Stimulated activated CD8-positive, alpha-beta memory T cell treated with anti-CD3 and anti-CD28 coated beads, Interleukin-2, amount 100 ng/mL, for 1 hour (primary cell): ENCODE measurements at places on chromosomes 6 and 20.

- DNase-seq, result no peak
Measured at GRCh38 chr6:134002821-134003220, 49.6 kb downstream of the SLC2A12 start.

DNA sequence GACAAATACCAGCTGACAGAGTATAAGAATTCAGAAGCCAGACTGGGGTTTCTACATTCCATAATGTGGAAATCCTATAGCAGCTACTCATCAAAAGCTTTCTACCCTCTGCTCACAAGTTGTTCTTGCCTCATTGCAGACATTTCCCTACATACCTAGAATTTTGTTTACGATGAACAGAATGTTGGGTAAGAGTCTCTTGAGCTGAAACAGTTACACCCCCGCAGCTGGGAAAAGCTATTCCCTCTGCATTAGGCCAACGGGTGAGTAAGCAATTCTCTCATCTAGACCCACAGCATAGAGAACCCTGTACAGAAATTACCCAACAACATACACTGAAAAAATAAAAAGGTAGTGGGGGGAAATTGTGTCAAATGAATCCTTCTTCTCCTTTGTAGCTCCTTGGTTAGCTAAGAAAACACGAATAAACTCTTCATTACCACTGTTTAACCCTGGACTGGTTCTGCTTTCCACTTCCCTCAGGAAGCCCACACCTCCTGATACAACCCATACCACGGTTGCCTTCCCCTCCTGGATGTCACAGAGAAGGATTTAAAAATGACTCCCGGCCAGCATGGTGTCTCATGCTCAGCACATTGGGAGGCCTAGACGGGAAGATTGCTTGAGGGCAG, 215.0 kb upstream of the SHLD1 start:
- no peak for DNase-seq

DNA sequence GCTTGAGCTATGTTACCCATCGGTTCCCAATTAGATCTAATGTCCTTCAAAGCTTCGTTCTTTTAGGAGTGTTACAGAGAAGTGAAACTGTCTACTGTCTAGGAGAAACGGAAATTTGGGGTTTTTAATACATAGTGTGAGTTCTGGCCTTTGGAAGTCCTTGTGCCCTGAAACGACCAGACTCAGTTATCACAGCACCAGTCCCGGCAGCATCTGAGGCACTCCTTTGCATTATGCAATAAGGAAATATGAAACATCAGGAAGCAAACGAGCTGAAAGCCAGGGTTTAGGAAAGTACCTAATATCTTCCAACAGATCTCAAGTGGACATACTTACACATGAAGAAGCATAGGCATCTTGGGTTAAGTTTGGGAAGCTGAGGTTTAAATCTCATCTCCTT, 61.8 kb upstream of the ADGRF1 start:
- DNase-seq, result no peak

- DNase-seq, result no peak
Measured at GRCh38 chr6:113953346-113953745, 17.6 kb downstream of the HDAC2 start.

DNA sequence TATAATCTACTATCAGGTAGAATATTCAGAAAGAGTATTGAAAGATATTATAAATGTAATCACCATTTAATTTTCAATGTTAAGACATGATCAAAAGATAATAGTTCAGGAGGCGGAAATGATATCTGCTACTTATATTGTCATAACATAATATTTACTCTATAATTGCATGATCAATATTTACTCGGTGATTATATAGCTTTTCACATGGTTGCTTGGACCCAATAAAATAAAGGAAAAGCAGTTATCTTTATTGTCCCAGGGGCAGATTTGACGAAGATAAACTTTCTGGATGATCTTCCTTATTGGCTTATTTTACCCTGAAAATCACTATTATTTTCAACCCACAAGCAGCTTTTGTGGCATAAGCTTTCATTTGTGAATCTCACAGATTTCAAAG, 350.4 kb downstream of the HACE1 start:
- DNase-seq, result no peak

GRCh38 chr6:154167126-154167525, 128.1 kb downstream of the OPRM1 start:
- DNase-seq, result no peak

GRCh38 chr6:1039191-1039590, 272.7 kb upstream of the FOXQ1 start:
- no peak for DNase-seq

GRCh38 chr20:22720206-22720605, 135.8 kb upstream of the FOXA2 start:
- no peak for DNase-seq

- DNase-seq, result no peak
Measured at GRCh38 chr6:168496139-168496996, 55.4 kb downstream of the SMOC2 start.

DNA sequence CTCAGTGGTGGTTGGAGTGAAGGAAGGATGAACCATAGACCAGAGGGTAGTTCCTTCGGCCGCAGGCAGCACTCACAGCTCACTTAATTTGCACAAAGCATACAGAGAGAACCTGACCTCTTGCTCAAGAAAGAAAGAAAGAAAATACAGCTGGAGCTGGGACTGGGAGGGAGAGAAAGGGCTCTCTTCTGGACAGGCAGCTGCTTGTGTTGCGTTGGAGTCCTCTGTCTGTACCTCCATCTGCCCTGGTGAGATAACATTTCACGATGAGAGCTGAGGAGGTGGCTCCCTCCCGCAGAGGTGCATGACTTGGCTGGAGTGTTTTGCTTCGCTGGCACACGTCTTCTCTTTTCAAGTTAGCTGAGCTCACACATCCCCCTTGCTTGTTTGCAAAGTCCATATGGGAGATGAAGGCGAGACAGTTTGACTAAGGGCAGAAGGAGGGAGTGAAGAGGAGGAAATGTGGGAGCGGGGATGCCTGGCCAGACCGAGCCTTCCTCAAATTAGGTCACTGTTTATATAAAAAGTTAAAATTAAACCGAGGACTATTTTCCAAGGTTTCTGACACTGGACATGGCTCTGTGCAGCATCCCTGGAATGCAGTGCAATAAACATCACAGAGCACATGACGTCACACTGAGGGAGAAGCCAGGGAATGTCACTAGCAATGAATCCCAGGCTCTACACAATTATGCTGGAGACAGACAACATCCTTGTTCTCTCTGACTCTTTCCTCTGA, 359.4 kb downstream of the CD83 start:
- no peak for DNase-seq

DNA sequence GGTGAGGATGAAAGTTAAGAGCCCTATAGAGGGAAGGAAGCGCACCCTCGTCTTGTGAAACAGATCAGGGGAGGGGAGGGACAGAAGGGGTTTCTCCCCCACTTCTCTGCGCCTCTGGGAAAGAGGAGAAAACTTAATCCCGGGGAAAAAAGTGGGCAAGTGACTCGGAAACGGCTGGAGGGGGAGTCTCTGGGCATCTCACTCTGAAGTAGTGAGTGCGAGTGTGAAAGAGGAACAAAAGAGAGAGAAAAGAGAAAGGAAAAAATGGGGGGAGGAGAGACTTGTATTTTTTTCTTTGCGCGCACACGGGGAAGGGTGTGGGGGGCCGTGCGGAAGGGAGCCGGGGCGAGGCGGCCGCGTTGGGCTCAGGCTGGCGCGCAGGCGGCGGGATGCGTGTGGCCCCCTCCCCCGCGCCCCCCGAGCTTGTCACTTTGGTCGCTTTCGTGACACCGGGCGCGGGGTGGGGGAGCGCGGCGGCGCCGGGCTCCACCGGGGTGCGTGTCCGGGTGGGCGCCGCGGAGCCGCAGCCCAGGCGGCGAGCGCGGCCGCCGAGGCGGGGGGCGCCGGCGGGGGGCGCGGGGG, 454 bp downstream of the L3MBTL3 start:
- no peak for DNase-seq

DNA sequence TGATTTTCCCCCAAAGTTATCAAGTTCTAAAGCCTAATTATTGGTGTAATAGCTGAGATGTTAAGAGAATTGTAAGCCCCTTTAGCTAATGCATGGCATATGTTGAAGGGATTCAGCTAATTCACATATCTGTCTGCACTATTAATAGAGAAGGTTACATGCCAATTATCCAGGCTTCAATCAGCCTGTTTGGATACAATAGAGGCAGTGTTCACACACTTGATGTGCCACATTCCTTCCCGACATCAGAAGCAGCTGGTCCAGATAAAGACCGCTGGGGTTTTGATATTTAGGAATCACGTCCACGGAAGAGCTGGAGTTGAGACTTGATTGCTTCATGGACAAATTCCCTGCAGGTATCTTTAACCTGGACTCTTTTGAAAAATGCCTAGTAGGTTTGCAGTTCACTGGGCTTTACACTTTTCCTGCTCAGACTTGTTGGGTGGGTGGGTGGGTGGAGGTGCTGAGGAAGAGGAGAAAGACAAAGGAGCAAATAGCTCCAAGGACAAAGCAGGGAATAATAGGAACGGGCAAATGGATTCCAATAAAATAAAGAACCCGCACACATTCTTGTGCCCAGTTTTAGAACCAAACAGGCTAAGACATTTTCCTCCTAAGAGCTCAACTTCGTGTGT, 142.6 kb upstream of the ZNF217 start:
- no peak for DNase-seq

GRCh38 chr6:72787391-72788031, 165.6 kb downstream of the KCNQ5 start:
- no peak for DNase-seq

GRCh38 chr6:51569594-51569993, 517.8 kb downstream of the PKHD1 start:
- no peak for DNase-seq

GRCh38 chr6:170403451-170403850, 96.9 kb downstream of the FAM120B start:
- DNase-seq, result no peak

DNA sequence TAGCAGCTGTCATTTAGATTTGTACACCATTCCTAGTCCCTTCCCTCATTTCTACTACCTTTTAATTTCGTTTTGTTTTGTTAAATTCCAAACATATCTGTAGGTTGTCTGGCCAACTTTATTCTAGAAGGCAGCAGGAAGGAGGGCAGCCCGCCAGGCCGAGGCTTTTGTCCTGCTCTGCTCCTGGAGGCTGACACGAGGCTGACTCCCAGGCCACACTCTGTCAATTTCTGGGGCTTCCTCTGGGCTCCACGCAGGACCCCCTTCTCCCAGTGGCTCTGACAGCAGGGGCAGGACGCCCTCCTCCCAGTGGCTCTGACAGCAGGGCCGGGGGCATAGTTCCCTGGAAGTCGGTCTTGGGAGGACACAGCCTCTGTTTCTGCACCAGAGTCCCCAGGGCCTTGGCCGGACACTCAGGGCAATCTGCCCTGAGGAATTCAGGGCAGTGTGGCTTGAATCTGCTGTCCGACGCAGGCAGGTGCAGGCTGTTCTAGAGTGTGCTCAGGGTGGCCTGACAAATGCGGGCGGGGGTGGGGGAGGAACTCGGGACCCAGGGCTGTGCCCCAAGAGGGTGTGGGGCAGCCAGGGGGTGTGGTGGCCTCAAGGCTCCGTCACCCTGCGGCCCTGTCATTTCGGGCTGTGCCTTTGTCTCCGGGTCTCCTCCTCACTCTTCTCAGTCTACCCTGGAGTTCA, 11.8 kb downstream of the SMOC2 start:
- DNase-seq, result no peak
